ENCODE measurements at places on chromosomes 4 and X.
A peak's percentile ranks its signal among the peaks of the same experiment; 100 is the strongest.

- DNase-seq, result no peak
Measured at GRCh38 chrX:10160211-10160610, 3.4 kb downstream of the CLCN4 start.

DNA sequence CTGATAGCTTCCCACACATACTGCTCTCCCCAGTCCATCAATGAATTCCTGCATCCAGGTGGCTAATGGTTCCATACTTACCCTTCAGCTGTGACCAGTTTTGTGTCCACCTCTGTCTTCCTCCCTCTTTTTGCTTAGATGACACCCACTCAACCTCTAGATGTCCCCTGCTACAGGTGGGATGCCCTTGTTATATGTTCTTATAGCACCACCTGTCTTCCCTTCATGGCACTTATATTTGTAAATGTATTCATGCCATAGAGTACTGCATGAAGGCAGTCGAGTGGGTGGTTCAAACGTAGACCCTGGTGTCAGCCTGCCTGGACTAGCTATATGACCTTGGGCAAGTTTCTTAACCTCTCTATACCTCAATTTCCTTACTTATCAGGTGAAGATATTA, 6.5 kb upstream of the USP46 start:
- DNase-seq, result no peak

DNA sequence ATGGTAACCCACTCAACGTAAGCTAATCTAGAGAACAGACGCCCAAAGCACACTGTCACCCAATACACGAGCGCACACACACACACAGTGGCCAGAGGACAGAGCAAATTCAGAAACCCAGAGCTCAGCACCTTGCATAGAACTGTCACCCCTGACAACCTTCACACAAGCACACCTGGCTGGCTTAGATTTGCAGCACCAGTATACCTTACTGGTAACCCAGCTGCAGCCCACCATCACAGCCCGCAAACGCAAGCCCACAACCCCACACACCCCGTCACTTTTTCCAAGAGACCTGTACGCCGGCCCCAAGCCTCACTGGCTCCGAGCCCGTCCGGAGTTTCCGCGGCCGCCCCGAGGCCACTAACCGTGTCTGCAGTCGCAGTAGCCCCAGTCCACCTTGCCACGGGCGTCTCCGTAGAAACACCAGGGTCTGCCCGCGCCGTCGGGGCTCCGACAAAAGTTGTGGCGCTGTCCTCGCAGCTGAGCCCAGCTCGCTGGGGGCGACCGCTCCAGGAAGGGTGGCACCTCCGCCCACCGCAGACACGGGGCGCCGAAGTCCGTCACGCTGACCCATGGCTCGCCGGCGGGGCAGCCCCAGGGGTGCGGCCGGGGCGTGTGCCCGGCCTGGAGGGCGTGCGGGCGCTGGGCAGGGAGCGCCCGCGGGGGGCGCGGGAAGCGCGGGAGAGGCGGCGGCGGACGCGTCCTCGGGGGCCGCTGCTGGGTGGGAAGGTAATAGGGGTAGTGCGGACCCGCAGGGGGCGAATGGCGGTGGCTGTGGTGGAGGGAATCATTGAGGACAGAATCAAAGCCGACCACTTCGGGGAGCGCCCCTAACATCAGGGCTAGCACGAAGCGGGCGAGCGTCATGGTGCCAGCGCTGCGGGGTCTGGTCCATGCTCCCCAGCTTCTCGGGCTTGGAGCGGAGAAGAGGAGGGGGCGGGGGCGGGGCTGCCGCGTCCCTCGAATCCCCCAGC, 664 bp downstream of the PRSS12 start:
- DNase-seq, result peak; percentile 14

GRCh38 chr4:15457406-15458201, 12.1 kb upstream of the CC2D2A start:
- DNase-seq, result peak; percentile 26

DNA sequence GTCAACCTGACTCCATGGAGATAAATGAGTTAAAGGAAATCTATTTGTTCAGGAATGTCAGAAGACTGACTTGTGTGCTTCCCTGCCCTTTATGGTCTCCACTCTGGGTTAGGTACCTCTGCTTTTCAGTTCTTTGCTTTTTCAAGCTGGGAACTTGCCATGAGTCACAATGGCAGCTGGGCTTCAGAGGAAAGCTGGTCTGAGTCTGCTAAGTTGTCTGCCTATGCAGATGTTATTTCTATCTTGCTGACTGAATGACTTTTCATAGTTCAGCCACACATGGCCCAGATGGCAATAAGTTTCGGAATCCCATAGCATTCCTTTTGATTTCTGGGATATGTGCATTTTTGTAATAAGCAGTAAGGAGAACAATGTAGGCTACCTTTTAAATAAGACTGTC, 337.9 kb upstream of the FGF13 start:
- DNase-seq, result no peak

GRCh38 chrX:104315555-104315954, 60.8 kb upstream of the ESX1 start:
- DNase-seq, result no peak

GRCh38 chr4:169340834-169341233, 70.1 kb upstream of the SH3RF1 start:
- no peak for DNase-seq

DNA sequence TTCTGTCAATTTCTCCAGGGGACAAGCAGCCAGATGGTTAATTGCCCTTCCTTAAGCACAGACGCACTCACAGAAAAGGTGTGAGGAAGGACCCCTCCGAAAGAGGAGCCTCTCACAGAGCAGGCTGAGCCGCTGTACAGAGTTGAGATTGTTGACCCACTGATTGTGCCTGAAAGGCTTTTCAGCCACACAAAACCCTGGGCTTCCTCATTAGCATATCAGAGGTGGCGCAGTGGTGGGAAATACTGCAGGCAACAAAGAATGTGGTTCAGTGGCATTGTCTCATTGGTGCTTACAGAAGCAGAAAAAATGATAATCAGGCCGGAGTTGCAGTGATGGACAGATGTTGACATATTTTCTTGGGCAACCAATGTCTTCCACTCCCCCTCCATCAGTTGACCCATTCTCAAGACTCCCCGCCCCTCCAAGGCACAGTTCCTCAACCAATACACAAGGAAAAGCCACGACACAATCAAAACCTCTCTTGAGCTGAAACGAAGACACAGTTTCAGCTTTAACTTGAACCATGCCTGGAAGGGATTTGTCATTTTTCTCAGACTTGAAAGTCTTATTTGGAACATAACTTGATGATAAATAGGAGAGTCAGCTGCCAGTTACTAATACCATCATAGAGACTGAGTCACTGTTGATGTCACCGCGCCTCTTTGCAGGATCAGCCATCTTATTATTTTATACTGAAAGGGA, 53.1 kb downstream of the ATXN3L start:
- no peak for DNase-seq

DNA sequence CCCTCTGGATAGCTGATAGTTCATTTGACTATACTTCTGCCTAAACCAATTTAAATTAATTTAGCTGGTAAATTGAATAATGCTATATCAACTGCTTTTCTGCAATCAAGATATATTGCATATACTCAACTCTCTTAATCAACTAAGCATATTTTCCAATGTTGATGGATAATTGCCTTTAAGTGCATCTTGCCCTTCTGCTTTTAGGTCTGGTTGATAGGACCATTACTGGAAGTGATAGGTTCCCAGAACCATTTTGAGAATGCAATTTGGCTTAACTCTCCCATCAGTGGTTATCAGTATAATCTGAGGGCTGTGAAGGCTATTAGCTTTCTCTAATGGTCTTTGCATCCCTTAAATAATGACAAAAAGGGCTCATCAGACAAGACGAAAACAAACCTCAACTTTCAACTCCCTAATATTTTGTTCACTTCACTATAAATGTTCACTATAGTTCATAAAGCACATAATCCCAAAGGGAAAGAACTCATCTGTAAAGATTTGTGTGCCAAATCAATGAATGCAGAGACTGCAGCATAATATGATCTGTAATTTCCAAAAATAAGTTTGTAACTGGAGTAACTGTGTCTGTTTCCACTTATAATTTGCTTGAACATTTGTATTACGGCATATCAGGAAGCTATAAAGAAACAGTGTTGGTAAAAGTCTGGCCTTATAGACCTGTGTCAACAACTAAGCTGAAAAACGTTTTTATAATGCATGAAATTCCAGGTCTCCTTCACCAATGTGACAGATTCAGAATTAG, 273.6 kb downstream of the FBXO8 start:
- no peak for DNase-seq

GRCh38 chrX:82134378-82134777, 932.5 kb downstream of the SH3BGRL start:
- DNase-seq, result no peak

GRCh38 chrX:147902270-147902669, 9.4 kb upstream of the FMR1 start:
- no peak for DNase-seq

DNA sequence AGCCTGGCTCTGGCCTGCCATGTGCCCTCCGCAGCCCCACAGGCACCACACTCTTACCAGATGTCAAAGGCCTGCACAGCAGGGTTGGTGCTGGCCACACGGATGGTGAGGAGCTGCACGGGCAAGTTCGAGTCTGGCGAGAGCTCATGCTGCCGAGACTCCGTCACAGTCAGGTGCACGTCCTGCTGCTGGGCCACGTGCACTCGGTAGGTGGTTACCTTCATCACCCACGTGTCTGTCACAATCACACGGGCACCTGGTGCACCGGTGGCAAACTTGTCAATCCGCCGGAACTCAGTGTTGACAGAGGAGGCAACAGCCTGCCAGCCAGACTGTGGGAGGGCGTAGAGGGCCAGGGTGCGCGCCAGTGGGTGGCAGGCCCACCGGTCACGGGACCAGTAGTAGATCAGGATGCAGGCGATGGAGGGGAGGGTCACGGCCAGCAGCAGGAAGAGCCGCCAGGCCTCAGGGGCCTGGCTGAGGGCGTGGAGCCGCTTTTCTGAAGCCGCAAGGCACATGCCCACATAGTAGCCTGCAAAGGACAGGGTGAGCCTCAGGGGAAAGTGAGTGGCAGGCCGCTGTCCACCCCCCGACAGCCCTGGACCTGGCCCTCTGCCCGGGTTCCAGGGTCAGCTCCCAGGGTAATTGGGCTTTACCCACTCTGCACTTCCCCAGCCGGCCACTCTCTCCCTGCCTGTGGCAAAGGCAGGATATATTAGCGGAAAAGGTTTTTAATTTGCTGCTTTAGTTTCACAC, 2.9 kb downstream of the TMEM129 start:
- no peak for DNase-seq
